ENCODE measurements at places on chromosomes 6 and 20.

GRCh38 chr6:33875696-33876095 is 71.9 kb upstream of the MLN start:
- DNase-seq, result no peak

GRCh38 chr20:19915111-19915798 is 101.9 kb upstream of the NAA20 start:
- no peak for DNase-seq

DNA sequence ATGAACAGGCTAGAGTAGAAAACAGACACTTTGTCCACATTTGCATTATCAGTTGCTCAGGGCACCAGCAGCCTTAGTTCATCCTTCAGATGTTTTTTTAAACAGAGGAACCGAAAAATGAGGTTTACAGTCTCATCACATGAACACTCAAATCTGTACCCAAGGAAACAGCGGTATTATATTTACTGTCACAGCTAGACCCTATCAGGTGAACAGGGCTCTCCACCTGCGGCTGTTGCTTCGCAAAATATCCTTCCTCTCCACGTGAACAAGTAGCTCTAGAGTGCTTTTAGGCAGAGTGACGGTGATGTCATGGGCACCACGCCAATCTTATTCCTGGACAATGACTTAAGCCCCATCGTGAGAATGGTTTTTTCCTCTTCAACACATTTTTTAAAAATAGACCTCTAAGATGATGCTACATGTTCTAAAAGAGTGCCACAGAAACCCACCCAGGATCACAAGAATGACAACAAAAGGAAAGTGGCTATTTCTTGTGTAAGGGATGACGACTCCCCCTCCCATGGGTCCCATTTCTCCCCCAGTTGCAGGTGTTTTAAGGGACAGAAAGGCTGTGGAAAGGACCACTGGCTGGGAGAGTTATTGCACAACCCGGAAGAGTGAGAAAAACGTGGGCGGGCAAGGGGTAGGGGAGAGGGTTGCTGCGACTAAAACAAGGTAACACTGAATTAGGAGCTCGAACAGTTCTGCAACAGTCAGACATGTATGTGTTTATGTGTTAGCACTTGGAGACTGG is 77.7 kb downstream of the EFHC1 start:
- DNase-seq, result peak; percentile 56

- no peak for DNase-seq
Observed at GRCh38 chr20:4138056-4138455, 122.7 kb upstream of the RNF24 start.

DNA sequence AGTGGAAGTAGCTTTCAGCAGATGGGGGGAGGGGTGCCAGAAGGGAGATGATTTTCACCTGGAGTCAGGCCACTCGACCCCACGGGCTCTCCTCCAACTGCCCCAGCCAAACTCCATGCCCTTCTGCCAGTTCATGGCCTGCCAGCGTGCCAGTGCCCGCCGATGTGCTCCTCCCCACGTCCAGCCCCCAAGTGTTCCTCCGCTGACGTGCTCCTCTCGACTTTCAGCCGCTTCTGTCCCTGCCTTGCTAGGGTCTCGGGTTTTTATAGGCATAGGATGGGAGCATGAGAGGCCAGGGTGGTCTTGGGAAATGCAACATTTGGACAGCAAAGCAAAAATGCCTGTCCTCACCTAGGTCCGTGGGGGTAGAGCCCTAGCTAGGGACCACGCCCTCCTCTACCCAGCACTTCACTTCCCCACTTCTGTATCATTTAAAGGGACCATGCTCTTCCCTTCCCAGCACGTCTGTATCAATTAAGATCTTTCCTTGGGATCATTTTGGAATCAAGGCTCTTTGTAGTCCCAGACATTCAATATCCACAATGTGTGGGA is 54.4 kb downstream of the PRND start:
- DNase-seq, result no peak

DNA sequence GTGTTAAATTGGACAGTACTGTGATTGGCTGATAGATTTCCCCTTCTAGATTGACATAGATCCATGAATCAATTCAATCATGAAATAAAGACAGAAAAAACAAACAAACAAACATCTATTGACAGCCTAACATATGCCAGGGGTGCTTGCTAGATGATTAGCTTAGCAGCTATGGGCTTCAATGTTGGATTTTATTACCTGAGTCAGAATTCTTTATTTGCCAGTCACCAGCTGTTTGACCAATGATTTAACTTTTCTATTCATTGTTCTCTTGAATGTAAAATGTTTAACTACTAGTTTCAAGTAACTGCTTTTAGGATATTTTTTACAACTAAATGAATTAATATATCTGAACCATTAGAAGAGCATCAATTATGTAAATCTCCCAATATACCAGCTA is 901.3 kb upstream of the CITED2 start:
- DNase-seq, result no peak

DNA sequence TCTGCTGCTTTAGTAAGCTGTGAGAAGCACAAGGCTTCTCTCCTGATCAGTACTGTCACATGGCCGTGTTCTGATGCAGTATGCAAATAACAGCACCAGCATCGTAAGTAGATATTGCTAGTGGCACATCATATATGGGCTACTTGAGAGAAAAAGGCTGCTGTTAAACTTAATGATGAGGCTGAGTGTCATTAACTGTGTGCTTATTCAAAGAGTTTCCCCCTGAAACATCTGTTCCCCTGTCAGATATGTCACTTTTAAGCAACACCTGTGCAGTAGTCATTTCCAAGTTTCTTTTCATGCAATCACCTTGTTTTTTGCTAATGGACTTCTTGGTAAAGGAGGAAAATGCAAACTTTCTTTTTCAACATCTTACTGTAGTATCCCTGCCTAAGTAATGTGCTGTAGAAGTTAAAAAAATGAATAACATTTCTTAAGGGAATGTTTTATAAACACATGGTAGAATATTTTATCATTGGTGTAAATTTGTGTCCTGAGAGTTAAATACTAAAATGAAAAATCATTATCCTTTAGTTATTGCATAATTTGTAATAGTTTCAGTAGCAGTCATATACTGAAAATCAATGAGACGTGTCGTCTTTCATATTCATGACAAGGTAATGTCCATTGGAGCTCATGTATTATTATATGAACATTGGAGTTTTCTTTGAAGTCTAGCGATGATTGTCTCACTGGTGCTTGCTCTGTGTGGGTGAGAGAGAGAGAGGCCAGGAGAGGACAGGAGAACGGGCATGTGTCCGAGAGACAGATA is 366.3 kb downstream of the CDKAL1 start:
- DNase-seq, result no peak

DNA sequence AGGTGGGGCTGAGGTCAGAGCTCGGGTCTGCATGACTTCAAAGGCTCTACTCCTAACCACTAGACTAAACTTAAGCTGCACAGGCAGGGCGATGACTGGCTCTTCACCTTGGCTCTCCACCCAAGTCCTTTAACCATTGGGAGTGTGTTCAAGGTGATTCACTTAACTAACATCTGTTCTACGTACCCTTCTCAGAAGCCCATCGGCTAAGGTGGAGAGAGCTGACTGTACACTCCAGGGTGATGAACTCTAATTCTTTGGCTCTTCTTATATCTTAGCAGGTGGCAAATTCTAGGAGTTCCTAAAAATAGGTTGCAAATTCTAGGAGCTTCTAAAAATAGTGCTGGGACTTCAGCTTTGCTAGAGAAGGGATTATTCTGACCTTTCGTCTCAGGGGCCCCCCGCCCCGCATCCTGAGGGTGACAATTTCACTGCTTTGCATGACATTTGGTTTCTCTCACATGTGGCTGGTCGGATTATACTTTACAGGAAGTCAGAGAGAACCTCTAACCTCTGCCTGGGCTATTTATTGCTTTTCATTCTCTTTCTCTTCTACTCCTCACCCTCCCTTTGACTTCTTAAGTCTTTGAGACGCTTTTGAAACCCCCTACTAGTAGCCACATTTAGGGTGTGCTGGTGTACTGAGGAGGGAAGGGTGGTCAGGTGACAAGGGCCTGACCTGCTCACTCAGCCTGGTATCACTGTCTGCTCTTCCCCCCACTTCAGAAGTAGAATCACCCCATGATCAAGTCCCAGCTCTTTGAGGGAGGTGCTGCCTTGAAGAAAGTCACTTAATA is 55.5 kb downstream of the PRDM1 start:
- DNase-seq, result no peak

GRCh38 chr6:150313781-150314180 is 55.0 kb upstream of the IYD start:
- no peak for DNase-seq

GRCh38 chr20:46308258-46309157 is at the start of gene CDH22:
TSS of gene CDH22 (minus strand) at chr20:46308498. CDS start at chr20:46251294, 57,204 bp downstream.
- no peak for DNase-seq

DNA sequence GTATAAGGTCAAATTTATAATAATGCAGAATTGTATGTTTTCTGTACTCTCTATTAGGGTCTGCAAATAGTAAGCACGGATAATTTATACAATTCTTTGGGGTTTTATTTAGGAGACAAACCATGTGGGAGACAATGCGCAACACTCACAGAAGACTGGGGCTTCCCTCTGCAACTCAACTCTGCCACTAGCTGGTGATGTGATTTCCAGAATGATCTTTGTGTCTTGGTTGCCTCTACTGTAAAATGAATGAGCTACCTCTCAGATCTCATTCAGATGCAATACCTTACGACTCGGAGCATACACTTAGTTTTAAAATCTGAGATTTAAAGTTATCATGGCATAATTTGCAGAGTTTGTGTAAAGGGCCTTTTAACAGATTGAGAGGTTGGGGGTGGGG is 6.4 kb downstream of the MAN1A1 start:
- DNase-seq, result no peak

DNA sequence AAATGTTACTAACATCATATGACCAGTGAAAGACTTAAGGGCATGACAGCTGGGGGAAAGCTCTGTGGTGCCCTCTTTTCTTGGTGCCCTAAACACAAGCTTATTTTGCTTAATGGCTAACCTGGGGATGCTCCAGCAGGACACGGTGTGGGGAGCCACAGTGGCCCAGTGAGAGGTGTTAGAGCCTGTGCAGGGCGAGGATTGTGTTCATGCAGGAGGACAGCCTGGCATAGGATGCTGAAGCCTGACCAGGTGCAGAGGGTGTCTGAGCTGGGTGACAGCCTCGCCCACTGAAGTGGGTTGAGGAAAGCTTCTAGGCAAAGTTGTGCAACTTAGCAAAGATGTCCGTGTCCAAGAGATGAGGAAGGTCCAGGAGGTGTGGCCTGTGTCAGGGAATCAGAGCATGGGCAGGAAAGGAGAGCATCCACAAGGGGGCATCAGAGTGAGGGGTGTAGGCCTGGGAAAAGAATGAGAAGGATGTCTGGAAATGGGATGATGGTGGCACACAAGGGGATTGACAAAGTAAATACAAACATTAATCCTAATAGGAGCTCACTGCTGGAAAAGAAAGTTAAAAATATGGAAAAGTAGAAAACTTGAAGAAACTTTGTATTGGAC is 33.9 kb downstream of the SLC17A4 start:
- DNase-seq, result peak; percentile 37

- no peak for DNase-seq
Observed at GRCh38 chr6:111993342-111993741, 60.6 kb upstream of the CCN6 start.

- DNase-seq, result no peak
Observed at GRCh38 chr6:112203577-112204349, 50.6 kb downstream of the LAMA4 start.

GRCh38 chr20:56943946-56944945 is 315.1 kb downstream of the TFAP2C start:
- DNase-seq, result no peak

DNA sequence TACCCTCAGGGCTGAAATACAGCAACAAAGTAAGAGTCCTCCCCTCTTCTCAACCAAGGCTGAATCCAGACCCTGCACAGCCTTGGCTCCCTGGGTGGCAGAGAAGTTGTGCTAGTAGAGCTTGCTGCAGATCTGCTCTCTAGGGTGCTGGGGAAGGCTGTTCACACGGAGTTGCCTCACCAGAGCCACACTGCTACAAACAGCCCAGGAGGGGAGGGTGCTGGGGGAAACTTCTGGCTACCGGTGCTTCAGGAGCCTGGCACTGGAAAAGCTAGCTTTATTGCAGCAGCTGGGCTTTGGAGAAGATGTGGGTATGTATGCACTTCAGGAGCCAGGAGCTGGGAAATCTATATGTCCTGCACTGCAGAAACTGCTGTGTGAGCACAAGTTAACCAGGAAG is 37.6 kb upstream of the SUPT3H start:
- no peak for DNase-seq

GRCh38 chr6:2168480-2168879 is 76.9 kb downstream of the GMDS start:
- DNase-seq, result no peak

DNA sequence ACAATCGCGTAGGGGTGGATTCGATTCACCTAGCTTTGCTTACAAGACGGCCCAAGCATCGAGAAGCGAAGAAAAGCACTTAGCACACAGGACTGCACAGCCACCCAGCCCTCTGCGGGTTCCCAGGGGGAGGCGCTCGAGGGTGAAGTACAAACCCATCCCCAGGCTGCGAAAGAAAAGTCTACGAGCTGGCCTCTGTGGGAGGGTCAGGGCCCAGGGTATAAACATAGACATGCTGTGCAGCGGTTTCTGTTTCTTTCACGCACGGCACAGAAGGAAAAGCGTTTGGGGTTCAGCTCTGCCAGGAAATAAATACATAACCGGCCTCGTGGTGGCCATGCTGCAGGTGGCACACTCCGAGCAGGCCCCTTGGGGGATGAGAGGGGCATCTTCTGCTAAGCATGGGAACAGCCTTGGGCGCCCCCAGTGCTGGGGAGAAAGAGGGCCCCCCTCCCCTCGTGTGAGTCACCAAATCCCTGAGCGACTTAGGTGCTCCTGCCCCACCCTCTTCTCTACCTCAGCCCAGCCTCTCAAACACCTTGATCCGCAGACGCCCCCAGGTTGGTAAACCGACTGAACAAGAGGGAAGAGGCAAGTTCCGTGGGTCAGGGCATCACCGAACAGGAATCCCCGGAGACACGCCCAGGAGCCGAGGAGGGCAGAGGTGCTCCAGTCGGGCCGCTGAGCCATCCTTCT is 91.6 kb upstream of the RIPOR2 start:
- no peak for DNase-seq

DNA sequence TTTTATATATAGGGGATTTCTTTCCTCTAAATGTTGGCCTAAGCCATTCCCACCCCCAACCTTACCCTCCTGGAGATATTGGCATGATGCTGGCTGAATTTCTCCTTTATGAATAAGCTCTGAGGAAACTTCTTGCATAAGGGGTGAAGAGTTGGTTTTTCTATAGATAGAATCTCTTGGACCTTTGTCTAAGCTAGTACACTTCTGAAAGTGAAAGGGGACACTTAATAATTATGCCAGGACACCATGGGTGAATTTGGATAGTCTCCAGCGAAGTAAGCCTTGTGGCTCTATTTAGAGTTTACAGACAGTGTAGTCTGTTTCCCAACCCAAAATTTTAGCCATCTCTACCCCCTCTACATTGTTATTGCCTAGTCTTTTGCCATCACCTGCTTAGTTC is 27.1 kb upstream of the FABP7 start:
- no peak for DNase-seq

GRCh38 chr6:73104921-73105320 is 120.4 kb downstream of the KHDC1L start:
- no peak for DNase-seq

GRCh38 chr6:37406726-37407341 is 26.2 kb upstream of the CMTR1 start:
- no peak for DNase-seq

GRCh38 chr6:111721753-111722154 is 116.1 kb upstream of the TRAF3IP2 start:
- DNase-seq, result no peak

Data from SHP77 (cell line).